ENCODE measurements at places on chromosomes 2 and 18. TPM values are rescaled to one million over a fixed set of nuclear protein-coding genes. Genes with fewer than 3 reads are reported as not detected.

DNA sequence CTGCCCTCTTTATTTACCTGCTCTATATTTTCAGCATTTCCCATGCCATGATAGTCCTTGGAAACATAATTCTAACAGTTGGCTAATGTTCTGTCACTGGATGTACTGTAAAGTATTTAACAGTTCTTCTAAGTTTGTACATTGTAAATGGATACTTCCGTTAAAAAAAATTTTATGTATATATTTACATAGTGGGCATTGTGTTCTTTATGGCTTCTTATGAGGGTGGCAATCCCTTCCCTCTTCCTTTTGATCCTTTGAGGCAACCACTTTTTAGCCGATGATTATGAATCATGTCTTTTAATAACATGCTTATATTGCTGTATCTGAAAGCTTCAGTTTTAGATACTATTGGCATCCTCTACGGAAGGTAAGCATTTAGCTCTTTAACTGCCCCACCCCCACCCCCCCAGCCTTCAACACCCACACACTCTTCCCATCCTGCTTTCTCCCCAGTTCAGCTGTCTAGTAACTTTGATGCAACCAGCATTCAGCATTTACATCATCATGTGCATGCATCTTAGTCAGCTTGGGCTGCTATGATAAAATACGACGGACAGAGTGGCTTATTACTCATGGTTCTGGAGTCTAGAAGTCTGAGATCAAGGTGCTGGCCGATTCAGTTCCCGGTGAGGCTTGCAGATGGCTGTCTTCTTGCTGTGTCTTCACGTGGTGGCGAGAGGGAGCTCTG lies 21.0 kb upstream of the EDAR start:
- ATAC-seq, result no peak

GRCh38 chr2:28250006-28250405 lies 142.7 kb upstream of the FOSL2 start:
- peak; percentile 93 for ATAC-seq

GRCh38 chr2:112597537-112598322 lies 13.3 kb downstream of the CHCHD5 start:
- ATAC-seq, result no peak

- no peak for ATAC-seq
Observed at GRCh38 chr2:186757009-186757408, 63.1 kb downstream of the FAM171B start.

GRCh38 chr2:161952783-161953191 lies 121.2 kb downstream of the DPP4 start:
- ATAC-seq, result no peak

GRCh38 chr18:77035380-77036187 lies 97.0 kb downstream of the MBP start:
- ATAC-seq, result no peak

The FBXO48 gene
- 1.00 TPM for total RNA-seq

GRCh38 chr2:66665124-66665984 lies 230.4 kb downstream of the MEIS1 start:
- ATAC-seq, result no peak

DNA sequence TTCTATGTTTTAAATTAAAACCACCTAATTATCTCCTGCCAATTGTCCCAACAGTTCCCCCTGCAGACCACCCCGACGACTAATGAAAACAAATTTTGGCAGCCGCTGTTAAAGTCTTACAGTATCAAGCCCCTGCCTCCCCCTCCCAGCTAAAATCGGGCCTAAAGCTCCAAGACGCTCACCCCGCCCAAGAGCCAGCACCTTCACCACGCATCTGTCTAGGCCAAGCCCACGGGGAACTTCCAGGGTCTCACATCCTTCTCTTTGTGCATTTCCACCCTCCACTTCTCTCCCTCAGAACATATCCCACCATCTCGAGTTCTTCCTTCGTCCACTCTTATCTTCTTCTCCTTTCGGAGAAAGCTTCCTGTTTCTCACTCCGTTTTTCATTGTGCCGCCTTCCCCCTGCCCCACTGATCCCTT lies 445 bp downstream of the PRPF40A start:
- ATAC-seq, result no peak

The AMER3 gene
- total RNA-seq, result not detected

GRCh38 chr2:173134703-173135102 lies 59.1 kb downstream of the MAP3K20 start:
- ATAC-seq, result no peak

DNA sequence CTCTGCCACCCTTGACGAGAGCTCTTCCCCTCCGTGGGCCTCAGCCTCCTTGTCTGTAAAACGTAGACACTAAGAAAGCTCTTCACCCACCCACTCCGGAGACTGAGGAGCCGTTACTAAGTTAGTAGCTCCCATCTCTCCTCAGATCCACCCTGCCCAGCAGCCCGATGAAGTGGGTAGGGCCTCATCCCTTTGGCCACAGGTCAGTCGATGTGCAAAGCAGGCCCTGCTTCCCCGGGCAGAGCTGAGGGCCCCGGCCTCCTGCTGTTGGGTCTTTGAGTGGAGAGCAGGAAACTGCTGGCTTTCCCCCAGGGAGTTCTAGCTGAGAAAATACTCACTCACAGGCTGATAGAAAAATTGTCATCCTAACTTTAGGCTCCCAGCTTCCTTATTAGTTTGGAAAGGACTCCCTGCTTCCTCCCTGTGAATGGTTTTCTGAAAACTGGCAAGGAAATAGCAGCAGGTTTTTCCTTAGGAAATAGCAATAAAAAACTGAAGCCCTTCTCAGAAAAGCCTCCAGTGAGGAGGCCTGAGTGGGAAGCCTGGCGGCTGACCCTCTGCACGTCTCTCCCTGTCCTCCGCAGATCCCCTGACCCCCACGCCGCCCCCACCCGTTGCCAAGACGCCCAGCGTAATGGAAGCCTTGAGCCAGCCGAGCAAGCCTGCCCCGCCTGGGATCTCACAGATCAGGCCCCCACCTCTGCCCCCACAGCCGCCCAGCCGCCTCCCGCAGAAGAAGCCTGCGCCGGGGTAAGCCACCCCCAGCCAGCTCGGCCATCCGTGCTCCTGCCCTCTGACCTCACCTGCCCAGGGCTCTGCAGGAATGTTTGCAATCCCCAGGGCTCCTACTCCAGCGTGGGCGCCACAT lies 30.2 kb downstream of the ITGB1BP1 start:
- no peak for ATAC-seq

DNA sequence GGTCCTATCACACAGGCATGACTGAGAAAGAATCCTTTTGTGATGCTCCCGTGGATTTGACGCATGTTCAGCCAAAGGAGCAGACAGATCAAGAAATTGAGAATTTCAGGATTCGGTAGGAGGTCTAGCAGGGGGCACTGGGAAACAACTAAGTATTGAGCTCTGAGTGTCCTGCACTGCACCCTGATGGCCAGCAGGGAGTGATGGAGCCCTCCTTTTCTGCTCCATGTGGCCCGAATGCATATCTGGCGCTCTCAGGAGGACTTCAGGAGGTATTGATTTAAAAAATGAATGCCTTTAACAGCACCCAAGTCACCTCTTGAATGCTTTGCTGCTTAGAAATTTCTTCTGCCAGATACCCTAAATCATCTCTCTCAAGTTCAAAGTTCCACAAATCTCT lies 58.0 kb downstream of the ZNF519 start:
- no peak for ATAC-seq

- ATAC-seq, result no peak
Observed at GRCh38 chr2:28528206-28528605, 32.3 kb downstream of the PLB1 start.

The SCYGR4 gene
- total RNA-seq, result not detected

The G6PC2 gene
- not detected for total RNA-seq

The RFTN2 gene
- total RNA-seq, result 1.5 TPM

The CCDC85A gene
- total RNA-seq, result 0.24 TPM

The DNAH7 gene
- total RNA-seq, result 0.12 TPM

DNA sequence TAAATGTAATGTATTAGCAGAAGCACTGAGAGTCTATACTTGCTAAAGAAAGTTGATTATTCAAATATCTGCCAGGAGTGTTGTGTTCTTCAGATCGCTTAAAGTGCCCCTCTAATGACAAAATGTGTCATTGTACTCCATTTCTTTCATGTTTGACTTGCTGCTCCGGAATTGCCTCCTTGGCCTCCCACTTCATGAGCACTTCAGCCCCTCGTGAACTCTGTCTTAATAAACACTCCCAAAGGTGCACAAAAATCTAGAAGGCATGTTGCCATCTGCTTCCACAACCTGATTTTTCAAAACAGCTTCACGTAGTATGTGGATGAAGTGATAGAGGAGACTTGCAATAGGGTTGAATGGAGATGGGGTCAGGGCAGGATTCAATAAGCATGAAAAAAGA lies 396.1 kb downstream of the TDRD15 start:
- ATAC-seq, result no peak

The PROM2 gene
- 100 TPM for total RNA-seq

DNA sequence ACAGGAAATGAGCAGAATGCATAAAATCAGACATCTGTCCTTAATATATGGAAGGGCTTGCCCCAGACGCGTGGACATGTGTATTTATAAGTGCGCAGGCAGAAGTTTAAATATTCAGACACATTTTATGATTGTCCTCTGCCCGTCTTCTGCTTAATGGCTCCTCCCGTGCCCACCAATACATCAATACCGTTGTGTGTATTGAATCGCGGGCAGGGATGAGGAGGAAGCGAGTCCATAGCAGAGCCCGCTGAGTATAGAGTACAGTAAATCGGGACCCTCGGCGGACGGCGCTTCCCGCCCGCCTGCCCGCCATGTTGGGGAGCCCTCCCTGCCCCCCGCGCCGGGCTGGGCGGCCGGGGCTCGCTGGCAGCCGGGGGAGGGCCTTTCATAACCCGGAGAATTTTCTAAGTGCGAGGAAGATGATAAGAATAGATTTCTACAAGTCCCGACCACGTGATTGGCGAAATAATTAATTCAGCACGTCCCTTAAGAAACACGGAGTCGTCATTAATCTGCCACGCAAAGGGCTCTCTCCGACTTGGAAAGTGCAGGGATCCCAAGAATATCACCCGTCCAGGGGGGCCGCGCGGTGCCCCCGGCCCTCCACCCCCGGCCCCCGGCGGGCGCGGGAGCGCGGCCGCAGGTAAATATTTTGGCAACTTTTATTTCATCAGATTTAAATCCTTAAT lies at the start of gene HOXD3:
Gene HOXD3 (plus strand): TSS at position 501 of the 692 bp plus-strand sequence. CDS start 11,808 bp downstream, outside the sequence.
- ATAC-seq, result no peak

The LHCGR gene
- total RNA-seq, result not detected

- no peak for ATAC-seq
Observed at GRCh38 chr2:68251855-68252399, 405 bp downstream of the PPP3R1 start.

The GPR45 gene
- not detected for total RNA-seq

GRCh38 chr2:231530099-231531011 lies at the start of gene NMUR1:
Gene NMUR1 (minus strand): TSS chr2:231530445. CDS start chr2:231530361, 84 bp downstream.
- ATAC-seq, result peak; percentile 58

DNA sequence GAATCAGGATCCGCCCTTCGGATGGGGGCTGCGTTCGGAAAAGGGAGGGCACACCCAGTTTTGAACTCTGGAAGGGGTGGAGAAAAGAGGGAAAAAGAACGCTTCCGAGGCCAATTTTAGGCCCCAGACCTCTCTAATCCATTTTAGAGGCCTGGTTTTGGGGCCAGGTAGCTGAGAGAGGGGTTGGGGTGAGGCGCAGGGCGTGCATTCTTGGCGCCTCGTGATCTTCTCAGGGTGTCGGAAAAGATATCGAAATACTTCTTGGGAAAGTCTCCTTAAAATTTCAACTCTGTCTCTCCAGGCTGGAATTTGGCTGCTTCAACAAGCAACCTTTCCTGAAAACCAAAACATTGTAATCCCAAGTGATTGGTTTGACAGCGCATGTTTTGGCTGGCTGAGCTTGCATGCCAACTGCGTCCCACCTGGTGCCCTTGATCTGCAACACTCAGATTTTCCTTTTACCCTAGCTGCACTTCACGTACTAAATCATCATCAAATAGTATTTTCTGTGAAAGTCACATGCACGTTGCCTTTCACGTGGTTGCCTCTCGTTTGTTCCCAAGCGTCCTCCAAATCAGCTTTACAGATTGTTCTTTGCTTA lies 864 bp upstream of the XPO1 start:
- ATAC-seq, result no peak

DNA sequence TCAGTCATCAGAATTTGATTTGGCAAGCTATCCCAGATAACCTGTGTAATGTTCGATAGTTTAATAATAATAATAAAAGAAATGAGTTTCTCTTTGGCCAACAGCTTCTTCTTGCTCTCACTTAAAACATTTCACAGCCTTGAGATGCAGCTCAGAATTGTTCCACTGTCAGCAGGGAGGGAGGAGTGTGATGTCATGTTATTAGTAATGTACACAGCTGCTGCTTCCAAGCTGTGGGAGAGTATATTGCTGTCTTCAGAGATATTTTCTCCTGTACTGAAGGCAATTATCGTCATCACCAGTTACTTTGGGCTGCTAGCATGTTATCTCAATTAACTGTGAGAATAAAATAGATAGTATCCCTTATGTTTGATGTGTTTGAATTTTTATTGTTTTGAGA lies 146.9 kb upstream of the MAP3K20 start:
- ATAC-seq, result no peak

DNA sequence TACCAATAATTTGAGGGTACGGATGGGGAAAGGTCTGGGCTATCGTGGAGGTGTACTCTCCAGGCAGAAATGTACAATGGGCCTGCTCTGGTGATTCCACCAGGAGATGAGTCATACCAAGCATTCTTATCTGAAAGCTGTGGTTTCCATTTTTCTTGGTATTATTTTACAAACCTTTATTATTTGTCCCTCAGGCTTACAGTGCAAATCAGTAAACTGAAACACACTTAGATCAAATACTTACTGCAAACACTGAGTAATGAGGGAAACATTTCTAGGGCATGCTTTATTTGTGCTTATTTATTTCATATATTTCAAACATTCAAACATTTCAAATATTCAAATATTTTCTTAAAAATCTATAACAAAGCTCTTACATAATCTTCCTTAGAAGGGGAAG lies 319.8 kb downstream of the RND3 start:
- ATAC-seq, result no peak

- ATAC-seq, result peak; percentile 65
Observed at GRCh38 chr18:78984941-78985784, 5.5 kb downstream of the SALL3 start.

DNA sequence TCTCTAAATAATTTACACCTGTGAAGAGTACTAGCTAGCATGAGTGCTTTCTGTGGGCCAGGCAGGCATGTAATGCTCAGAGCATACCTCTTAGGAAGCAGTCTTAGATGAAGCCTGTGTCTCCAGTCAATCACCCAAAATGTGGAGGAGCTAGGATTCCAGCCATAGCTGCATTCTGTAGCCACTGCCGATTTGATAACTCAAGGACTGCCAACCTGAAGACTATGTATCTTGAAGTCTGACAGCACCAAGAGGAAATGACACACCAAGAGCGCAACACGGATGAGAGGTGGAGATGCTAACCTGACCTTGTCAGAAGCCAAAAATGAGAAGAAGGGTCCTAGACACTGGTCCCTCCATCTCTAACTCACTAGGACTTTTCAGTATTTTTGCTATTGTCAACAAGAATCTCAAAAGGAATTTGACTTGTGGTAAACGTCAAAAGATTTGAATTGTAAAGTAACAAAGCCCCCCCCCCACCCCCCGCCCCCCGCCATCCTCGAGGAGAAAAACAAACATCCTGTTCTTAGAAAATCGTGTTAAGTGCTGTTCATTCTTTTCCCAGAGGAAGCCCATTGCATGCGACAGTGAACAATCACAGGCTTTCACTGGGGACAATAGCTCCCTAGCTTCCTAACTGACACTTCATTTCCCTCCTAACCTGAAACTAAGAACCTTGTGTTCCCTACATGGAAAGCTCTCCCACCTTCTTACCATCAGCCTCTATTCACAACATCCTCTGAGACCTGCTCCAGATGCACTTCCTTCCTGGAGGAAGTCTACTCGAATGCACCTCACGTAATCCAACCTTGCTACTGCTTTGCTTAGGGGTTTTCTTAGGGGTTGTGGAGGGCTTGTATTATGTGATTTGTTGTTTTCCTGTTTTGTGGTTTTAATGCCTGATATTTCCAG lies 14.7 kb downstream of the CDC42EP3 start:
- ATAC-seq, result no peak

Measured in esophagus mucosa (tissue), 1 donor.